ENCODE measurements at places on chromosomes 11 and 22.

DNA sequence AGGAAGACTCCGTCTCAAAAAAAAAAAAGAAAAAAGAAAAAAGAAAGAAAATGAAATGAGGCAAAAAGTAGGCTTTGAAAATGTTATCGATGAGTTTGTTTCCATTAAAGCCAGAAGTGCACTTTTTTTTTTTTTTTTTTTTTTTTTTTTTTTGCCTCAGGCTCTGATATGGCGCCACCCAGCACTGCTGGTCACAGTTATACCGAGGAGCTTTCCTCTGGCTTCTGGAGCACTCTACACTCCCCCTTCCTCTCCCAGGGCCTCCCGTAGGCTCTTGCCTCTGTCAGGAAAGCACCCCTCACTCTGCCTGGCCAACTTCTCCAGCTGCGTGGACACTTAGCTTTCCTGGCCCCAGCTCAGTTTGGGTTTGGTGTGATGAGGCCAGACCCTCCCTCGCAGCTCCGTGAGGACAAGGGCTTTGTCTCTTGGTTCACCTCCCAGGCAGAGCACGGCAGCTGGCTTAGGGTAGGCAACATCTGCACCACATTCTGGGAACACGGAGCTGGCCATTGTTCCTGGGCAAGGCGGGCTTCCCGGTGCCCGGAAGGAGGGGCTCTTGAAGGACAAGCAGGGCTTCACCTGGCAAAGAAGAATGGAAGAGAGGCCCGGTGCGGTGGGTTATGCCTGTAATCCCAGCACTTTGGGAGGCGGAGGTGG, 16.9 kb downstream of the FADS2 start:
- no peak for DNase-seq

- no peak for DNase-seq
These were observed 53.4 kb upstream of the WNT7B start for GRCh38 chr22:46030231-46030880.

- no peak for DNase-seq
These were observed 389.5 kb upstream of the B3GAT1 start for GRCh38 chr11:134801570-134801969.

GRCh38 chr11:44468345-44468988, 97.0 kb upstream of the CD82 start:
- no peak for DNase-seq

- no peak for DNase-seq
These were observed 76.0 kb upstream of the GRK3 start for GRCh38 chr22:25488244-25489020.

GRCh38 chr11:3177931-3178330, 12.8 kb upstream of the OSBPL5 start:
- DNase-seq, result no peak

DNA sequence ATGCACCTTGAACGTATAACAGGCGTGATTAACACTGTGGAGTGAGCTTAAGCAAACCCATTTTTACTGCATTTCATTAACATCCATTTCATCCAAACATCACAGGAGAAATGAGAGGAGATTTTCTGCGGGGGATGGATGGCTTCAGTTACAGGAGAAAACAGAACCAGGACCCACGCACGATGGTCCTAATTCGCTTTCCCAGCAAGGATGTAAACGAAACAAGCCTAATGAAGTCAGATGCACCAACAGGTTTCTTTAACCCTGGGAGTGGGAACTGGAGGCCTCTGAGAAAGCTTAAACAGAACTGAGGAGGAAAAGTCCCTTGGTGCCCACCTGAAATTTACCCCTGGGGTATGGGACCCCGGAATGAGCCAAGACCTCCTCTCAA, 2.7 kb downstream of the CADM1 start:
- no peak for DNase-seq

DNA sequence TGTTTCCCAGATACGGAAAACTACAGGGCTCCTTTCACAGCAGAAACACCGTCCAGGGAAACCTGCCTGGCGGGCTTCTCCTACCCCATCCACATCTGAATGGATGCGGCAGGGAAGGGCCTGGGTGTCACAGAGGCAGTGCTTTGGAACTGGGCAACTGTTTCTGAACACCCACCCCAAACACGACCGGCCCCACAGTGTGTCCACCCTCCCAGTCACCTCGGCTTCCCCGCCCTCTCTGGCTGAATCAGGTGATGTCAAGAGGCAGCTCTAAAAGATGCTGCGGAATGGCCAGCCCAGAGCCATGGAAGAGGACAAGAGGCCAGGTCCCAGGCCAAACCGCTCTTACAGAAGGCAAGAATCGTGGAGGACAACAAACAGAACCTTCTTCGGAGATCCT, 22.0 kb downstream of the IFT27 start:
- DNase-seq, result no peak

- DNase-seq, result no peak
These were observed 3.0 kb downstream of the DKK3 start for GRCh38 chr11:12005476-12005875.

- DNase-seq, result no peak
These were observed 326.1 kb upstream of the ANO5 start for GRCh38 chr11:21866781-21867180.

GRCh38 chr11:10400856-10401255, 54.2 kb upstream of the AMPD3 start:
- DNase-seq, result no peak

GRCh38 chr11:79087961-79088318, 352.9 kb downstream of the TENM4 start:
- no peak for DNase-seq

DNA sequence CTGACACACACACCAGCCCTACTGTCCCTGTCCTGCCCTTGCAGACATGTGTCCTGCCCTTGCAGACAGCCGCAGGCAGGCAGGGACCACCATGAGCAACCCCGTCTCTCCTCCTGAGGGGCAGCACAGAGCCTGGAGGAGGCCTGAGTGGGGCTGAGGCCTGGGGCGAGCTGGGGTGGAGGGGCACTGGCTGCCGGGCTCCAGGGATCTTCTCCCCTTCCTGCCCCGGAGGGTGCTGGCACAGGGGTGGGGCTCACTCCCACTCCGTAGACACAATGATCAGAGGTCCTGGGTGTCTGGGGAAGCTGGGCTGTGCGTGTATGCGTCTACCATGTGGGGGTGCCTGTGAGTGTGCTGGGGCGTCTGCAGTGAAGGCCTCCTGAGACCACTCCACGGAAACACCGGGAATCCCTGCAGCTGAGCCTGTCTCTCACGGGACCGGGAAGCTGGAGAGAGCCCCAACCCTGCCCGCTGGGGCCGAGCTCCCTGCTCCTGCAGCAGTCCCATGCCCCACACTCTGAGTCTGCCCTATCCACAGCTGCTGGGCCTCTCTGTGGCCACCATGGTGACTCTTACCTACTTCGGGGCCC, 588 bp downstream of the TSPAN32 start:
- no peak for DNase-seq

DNA sequence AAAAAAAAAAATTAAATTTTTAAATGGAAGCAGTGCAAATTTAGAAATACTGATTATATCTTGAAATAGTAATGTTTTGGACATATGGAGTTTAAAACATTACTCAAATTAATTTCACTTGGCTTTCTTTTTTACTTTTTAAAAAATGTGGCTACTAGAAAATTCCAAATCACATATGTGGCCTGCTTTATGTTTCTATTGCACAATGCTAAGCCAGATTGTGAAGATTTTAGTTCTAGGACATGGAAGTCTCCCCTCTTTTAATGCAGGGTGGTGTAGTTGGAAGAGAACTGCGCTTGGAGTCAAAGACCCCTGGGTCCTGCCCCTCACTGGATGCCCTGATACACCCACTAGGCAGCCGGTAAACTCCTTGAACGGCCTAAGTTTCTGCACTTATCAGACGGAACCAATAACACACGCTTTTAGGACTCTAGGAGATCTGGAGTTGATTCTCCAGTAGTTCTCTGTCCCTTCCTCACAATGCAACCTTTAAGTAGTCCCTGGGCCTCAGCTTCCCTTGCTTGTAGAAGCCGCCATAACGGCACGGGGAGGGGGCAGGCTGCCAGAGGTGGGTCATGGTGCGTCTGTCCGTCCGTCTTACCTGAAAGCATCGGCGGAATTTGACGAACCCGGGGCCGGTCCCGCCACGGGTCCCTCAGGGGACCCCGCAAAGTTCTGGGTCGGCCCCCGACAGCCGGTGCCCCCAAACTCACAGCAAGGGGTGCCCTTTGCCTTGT, 505 bp downstream of the FAM227A start:
- DNase-seq, result no peak

GRCh38 chr22:46945481-46945880, 183.0 kb downstream of the TBC1D22A start:
- no peak for DNase-seq

DNA sequence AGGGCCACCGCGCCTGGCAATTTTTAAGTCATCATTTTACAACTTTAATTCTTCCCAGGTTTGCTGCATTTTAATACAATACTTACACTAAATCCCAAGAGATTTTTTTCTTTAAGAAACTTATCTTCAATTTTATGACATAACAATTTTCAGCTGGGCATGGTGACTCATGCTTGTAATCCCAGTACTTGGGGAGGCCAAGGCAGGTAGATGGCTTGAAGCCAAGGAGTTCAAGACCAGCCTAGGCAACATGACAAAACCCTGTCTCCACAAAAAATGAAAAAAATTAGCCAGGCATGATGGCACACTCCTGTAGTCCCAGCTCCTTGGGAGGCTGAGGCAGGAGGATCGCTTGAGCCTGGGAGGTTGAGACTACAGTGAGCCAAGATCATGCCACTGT, 38.8 kb downstream of the CLDN25 start:
- DNase-seq, result no peak

- no peak for DNase-seq
These were observed 52.0 kb downstream of the KIRREL3 start for GRCh38 chr11:126948563-126948962.

DNA sequence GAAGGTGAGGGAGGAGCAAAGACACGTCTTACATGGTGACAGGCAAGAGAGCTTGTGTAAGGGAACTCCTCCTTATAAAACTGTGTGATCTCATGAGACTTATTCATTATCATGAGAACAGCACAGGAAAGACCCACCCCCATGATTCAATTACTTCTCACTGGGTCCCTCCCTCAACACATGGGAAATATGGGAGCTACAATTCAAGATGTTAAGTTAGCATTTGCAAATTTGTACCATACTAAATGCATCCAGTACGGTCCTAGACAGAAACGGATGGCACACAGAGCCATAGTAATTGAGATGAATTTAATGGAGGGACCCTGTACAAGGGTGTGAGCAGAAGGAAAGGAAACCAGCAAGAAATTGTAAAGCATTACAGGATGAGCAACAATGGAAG, 765.8 kb upstream of the API5 start:
- no peak for DNase-seq

GRCh38 chr11:19919050-19919561, 206.5 kb downstream of the NAV2 start:
- no peak for DNase-seq
